ENCODE measurements at places on chromosomes 16 and 17. TPM values are rescaled to one million over a fixed set of nuclear protein-coding genes. Genes with fewer than 3 reads are reported as not detected.

TNFSF12 gene
- total RNA-seq, result 28.4 TPM

PSMD3 gene
- total RNA-seq, result 142 TPM

FOXC2 gene
- 44.0 TPM for total RNA-seq

ZNF19 gene
- total RNA-seq, result 2.6 TPM

ANKFN1 gene
- total RNA-seq, result not detected

PRAC2 gene
- not detected for total RNA-seq

TCAP gene
- total RNA-seq, result 0.93 TPM

GLIS2 gene
- 10.1 TPM for total RNA-seq

ACAP1 gene
- not detected for total RNA-seq

Measured in endothelial cell of umbilical vein (primary cell).